Stimulated activated CD8-positive, alpha-beta memory T cell treated with anti-CD3 and anti-CD28 coated beads, Interleukin-2, amount 100 ng/mL, for 1 hour (primary cell): ENCODE measurements at places on chromosomes 2 and 18.

DNA sequence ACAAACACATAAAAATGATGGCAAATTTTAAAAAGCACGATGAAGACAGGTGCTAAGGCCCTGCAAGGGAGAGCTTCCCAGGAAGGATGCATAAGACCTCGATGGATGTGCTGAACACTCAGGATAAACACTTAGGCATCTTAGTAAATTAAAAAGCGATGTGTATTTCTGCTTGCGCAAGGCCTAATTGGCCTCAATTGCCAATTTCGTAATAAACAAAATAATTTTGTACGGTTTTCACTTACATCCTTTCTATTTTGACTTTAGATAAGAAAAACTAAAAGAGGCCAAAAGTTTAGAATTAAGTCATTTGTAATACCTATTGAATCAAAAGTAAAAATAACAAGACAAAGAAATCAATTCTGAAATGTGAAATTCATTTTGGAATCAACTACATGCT lies 189.1 kb downstream of the TCF4 start:
- DNase-seq, result no peak

DNA sequence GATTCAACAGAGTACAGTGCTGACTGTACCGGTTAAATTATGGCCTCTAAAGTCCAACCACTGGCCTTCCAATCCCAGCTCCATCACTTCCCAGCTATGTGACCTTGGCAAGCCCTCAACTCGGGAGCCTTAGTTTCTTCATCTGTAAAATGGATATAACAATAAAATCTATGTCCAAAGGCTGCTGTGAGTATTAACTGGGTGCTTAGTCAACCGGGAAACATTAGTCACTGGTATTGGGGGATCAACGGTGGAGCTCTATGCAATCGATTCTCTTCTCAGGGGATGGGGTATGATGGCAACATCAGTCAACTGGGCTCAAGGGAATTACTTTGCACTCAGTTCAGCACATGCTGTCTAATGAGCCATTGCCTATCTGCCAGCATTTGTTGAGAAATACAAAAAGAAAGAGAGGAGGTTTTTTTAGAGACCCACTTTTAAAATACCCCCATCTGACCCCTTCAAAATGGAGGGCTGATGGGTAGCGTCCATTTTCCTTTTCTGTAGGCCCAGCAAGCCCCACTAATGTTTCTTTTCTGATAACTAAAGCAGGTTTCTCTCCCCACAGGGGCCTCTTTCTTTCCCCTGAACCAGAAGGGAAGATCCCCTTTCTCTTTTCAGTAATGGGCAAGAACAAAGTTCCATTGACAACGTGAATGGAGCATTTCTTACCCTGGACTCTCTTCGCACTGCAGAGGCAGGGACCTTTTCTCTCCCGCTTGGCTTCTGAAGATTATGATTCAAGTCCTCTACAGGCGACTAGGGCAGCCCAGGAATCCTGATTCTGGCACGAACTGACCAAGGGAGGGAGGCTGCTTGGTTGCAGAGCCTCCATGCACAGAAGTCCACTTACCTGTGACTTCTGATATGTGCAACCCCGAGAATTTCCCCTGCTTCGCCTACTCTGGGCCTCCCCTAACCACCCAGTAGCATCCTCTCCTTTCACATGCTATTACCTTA lies 8.7 kb upstream of the AGFG1 start:
- no peak for DNase-seq

GRCh38 chr2:109166811-109167210 lies 37.8 kb downstream of the SH3RF3 start:
- DNase-seq, result no peak

- DNase-seq, result peak; percentile 16
Measured at GRCh38 chr18:9475643-9476591, 604 bp downstream of the RALBP1 start.

DNA sequence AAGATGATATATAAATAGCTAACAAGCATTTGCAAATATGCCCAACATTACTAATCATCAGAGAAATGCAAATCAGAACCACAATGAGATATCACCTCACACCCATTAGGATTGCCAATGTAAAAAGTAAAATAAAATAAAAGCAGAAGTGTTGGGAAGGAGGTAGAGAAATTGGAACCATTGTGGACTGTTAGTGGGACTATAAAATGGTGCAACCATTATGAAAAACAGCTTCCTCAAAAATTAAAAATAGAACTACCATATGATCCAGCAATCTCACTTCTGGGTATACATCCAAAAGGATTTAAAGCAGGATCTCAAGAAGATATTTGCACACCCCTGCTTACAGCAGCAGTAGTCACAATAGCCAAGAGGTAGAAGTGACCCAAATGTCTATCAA lies 99.8 kb upstream of the DAPL1 start:
- DNase-seq, result no peak

DNA sequence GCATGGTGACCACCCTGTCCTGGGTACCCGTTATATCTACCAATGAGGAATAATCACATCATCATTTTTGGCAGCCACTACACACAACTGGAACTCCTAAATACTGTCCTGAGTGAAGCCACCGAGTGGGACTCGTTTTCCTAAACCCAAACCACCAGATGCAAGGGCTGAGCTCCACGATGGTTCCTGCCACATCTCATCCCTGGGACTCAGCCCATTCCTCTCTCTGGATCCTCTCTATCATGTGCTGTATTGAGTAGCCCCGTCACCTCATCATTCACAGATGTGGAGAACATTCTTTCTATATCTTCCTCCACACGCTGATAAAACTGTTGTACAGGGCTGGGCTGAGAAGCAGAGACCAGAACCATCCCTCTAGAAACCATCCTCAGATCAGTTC lies 79.4 kb upstream of the SMAD7 start:
- no peak for DNase-seq

DNA sequence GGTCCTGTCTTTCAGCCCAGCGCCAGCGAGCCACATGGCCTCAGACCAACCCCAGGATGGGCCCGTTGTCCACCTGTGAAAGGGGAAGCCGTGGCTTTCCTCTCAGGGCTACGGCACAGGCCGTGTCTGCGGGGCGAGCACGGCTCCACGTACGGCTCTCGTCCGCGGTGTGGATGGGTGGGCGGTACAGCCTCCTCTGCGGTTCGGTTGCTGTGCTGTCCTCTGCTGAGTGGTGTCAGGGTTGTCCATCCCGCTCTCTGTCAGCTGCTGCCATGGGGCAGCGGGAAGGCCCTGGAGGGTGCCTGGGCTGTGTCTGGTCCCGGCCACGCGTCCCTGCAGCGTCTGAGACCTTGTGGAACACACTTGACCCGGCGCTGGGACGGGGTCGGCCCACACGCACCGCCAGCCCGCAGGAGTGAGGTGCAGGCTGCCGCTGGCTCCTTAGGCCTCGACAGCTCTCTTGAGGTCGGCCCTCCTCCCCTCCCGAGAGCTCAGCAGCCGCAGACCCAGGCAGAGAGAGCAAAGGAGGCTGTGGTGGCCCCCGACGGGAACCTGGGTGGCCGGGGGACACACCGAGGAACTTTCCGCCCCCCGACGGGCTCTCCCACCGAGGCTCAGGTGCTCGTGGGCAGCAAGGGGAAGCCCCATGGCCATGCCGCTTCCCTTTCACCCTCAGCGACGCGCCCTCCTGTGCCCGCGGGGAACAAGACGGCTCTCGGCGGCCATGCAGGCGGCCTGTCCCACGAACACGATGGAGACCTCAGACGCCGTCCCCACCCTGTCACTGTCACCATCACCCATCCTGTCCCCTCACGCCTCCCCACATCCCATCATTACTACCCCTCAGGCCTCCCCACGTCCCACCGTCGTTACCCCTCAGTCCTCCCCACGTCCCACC lies 128.7 kb downstream of the NFATC1 start:
- DNase-seq, result no peak

DNA sequence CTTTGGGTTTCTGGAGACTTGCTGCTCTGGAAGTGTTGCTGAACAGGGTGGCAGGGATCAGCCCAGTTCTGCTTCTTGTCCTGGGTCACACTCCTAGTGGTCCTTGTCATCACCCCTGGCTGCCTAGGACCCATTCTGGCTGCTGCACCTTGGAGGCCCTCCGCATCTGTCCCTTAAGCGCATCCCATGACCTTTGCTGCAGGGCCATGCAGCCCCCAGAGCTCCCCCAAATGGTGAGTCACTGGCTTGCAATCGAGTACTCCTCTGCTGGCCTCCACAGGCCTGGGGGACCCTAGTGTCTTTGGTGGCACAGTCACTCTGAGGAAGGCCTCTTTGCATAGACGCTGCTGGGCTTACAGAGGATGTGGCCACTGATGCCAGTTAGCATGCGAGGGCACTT lies 188.5 kb downstream of the ASB1 start:
- DNase-seq, result no peak

GRCh38 chr2:39483534-39483933 lies 46.4 kb upstream of the MAP4K3 start:
- no peak for DNase-seq

DNA sequence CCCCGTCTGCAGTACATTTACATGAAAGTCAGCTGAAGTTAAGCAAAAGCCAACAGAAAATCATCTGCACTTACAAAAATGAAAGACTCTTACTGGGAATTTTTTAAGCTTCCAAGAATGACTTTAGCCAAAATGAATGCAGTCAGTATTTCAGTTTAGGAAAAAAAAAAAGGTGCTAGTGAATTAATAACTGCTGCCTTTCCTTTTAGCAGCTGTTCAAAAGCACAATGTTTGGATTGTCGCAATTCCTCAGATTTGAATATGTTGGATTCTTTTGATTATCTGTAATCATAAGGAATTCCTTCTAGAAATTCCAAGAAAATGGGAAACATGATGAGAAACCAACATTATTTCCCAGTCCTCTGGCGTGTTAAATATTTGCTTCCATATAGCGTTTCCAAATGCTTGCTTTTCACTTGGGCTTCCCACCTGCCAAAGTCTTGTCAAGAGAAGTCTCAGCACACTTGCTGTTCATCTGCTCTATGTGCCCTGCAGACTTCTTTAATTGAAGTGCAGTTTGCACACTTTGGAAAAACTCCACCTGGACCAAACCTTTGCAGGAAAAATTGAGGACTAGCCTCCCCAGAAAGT lies 653.0 kb upstream of the SLC39A10 start:
- no peak for DNase-seq
